ENCODE measurements at places on chromosomes 5 and 9.

GRCh38 chr9:120681121-120681520 is 33.1 kb downstream of the MEGF9 start:
- DNase-seq, result no peak

GRCh38 chr5:142888469-142889085 is 118.4 kb downstream of the ARHGAP26 start:
- DNase-seq, result no peak

- DNase-seq, result no peak
Observed at GRCh38 chr5:60494144-60494543, 205.8 kb downstream of the DEPDC1B start.

DNA sequence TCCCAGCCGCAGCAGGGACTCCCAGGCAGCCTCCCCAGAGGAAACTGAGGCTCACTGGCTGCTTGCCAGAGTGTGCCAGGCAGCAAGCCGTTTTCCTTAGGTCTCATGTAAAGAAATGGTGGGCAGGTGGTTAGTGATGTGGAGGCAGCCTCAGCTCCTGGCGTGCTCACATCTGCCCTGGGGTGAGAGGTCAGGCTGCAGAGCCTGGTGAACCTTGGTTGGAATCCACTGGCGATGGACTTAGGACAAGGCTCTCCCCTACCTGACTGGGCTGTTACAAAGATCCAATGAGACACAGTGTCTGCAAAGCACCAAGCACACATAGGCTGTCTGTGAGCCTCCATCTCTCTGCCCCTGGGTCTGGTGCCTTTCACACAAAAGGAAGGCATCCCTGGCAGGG is 30.9 kb downstream of the LHX6 start:
- no peak for DNase-seq

DNA sequence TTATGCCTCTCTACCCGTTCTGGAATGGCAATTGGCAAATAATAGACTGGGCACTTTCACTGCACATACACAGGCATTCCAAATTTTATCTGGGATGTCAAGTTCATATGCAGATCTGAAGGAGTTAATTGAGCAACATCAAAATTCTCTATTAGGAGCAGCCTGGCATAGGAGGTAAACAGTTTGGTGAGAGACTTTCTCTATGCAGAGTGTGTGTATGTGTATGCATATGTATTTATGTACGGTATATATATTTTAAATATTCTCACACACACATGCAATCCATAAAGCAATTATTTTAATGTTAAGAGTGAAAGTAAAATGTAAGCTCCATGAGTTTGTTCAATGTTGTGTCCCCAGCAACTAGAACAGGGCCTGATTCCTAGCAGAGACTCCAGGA is 517.8 kb downstream of the CTNND2 start:
- DNase-seq, result no peak

GRCh38 chr5:140329739-140330481 is 16.5 kb downstream of the HBEGF start:
- no peak for DNase-seq

DNA sequence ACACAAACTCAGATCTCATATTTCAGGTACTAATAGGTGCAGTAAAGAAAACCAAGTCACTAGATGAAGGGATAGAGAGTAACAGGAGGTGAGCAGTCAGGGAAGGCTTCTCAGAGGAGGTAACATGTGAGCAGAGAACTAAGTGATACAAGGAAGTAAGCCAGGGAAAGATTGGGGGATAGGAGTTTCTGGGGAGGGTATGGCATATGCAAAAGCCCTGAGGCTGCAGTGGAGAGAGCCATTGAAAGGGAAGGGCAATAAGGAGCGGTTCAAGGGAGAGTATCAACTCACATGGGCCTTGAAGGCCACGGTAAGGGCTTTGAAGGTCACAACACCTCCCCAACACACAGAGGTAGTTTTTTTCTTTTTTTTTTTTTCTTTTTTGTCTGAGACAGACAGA is 6.9 kb downstream of the OLFML2A start:
- DNase-seq, result no peak

GRCh38 chr9:137202966-137203365 is 2.4 kb upstream of the TPRN start:
- no peak for DNase-seq

DNA sequence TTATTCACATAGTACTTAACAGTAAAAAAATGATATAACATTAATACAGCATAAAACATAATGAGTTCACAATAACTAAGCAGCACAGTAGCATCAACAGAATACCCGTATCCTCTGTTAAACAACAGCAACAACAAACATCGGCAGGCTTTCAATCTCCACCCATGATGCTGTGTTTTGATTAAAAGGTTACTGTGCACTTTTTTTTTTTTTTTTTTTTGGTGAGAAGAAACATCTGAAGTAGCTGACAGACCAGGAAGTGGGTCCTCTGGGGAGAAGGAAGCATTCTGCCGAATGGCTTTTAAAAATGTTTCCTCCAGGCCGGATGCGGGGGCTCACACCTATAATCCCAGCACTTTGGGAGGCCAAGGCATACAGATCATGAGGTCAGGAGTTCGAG is 282.3 kb downstream of the EPB41L4A start:
- no peak for DNase-seq

All from stimulated activated CD4-positive, alpha-beta T cell treated with anti-CD3 and anti-CD28 coated beads, Interleukin-2, amount 100 ng/mL, for 48 hours (primary cell).